HepG2 (cell line): ENCODE measurements at places on chromosomes 2 and 18. TPM values are rescaled to one million over a fixed set of nuclear protein-coding genes. Genes with fewer than 3 reads are reported as not detected.

Gene AGXT
- 96.1 and 133 TPM in 2 replicates for polyA plus RNA-seq

Gene CHST9
- 1.7 and 3.2 TPM in 2 replicates for polyA plus RNA-seq

Gene ACMSD
- polyA plus RNA-seq: 0.05 TPM in 1 of 2 replicates, not detected in the other

Gene NUP35
- polyA plus RNA-seq: 14.8 and 16.9 TPM in 2 replicates

Gene TTC39C
- polyA plus RNA-seq: 14.9 and 19.1 TPM in 2 replicates

Gene SLC35G4
- not detected in 2 replicates for polyA plus RNA-seq
